Esophagus squamous epithelium (tissue), 5 donors: ENCODE measurements at places on chromosomes 5 and 9. TPM values are rescaled to one million over a fixed set of nuclear protein-coding genes. Genes with fewer than 3 reads are reported as not detected.

DNA sequence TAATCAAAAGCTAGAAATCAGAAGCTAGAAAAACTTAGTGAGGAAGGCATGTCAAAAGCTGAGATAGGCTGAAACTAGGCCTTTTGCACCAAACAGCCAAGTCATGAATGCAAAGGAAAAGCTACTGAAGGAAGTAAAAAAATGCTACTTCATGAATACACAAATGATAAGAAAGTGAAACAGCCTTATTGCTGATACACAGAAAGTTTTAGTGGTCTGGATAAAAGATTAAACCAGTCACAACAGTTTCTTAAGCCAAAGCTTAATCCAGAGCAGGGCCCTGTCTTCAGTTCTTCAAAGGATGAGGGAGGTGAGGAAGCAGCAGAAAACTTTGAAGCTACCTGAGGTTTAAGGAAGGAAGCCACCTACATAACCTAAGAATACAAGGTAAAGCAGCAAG lies 102.5 kb upstream of the SH3GL2 start:
- H3K27me3 ChIP-seq, result no peaks in the 10 kb centered on the region
- no peak overlapping the region for H3K4me3 ChIP-seq
- H3K4me1 ChIP-seq, result no peaks in the 10 kb centered on the region
- DNase-seq, result no peak
- no peaks in the 10 kb centered on the region for H3K36me3 ChIP-seq

GRCh38 chr9:23412458-23412857 lies 413.6 kb downstream of the ELAVL2 start:
- no peak overlapping the region for H3K27ac ChIP-seq
- H3K4me1 ChIP-seq, result no peaks in the 10 kb centered on the region
- no peak overlapping the region for H3K4me3 ChIP-seq
- DNase-seq, result no peak
- no peaks in the 10 kb centered on the region for H3K27me3 ChIP-seq

DNA sequence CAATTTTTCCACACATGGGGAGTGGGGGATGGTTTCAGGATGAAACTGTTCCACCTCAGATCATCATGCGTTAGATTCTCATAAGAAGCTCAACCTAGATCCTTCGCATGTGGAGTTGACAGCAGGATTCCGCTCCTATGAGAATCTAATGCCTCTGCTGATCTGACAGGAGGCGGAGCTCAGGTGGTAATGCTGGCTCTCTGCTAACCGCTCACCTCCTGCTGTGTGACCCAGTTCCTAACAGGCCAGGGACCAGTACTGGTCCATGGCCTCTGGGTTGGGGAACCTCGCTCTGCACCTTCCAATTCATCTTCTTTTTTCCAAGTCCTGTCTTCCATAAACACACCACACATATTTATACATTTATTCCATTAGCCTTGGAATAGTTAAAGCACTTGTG lies 33.0 kb downstream of the POU5F2 start:
- no peaks in the 10 kb centered on the region for H3K4me1 ChIP-seq
- H3K4me3 ChIP-seq, result no peak overlapping the region
- no peaks in the 10 kb centered on the region for H3K27me3 ChIP-seq
- no peak for DNase-seq

Gene RGS7BP
- total RNA-seq, result 0.22 TPM

- peaks cover 21% of the 10 kb centered on the region for H3K4me1 ChIP-seq
- H3K4me3 ChIP-seq, result no peak overlapping the region
- no peaks in the 10 kb centered on the region for H3K36me3 ChIP-seq
- no peak for DNase-seq
- H3K27me3 ChIP-seq, result no peaks in the 10 kb centered on the region
Measured at GRCh38 chr5:149432911-149433401, 53.9 kb upstream of the IL17B start.

Gene PROB1
- total RNA-seq, result 0.95 TPM

GRCh38 chr9:90088434-90088833 lies 483.6 kb downstream of the GADD45G start:
- H3K36me3 ChIP-seq, result no peaks in the 10 kb centered on the region
- H3K27me3 ChIP-seq, result no peaks in the 10 kb centered on the region
- H3K27ac ChIP-seq, result no peak overlapping the region
- H3K4me1 ChIP-seq, result no peaks in the 10 kb centered on the region
- no peak for DNase-seq

Gene ANKRD34B
- not detected for total RNA-seq

- no peaks in the 10 kb centered on the region for H3K27me3 ChIP-seq
- H3K36me3 ChIP-seq, result peaks cover 18% of the 10 kb centered on the region
- DNase-seq, result no peak
- H3K27ac ChIP-seq, result no peak overlapping the region
- no peak overlapping the region for H3K4me3 ChIP-seq
- no peaks in the 10 kb centered on the region for H3K4me1 ChIP-seq
Measured at GRCh38 chr9:98132806-98133631, 14.0 kb upstream of the TRIM14 start.

- H3K4me1 ChIP-seq, result peaks cover 19% of the 10 kb centered on the region
- H3K27me3 ChIP-seq, result no peaks in the 10 kb centered on the region
- no peaks in the 10 kb centered on the region for H3K36me3 ChIP-seq
- no peak for DNase-seq
- H3K27ac ChIP-seq, result peak overlapping the region; percentile 97
- no peak overlapping the region for H3K4me3 ChIP-seq
Measured at GRCh38 chr9:33813712-33814641, 3.0 kb upstream of the UBE2R2 start.

- no peaks in the 10 kb centered on the region for H3K36me3 ChIP-seq
- H3K27me3 ChIP-seq, result no peaks in the 10 kb centered on the region
- no peaks in the 10 kb centered on the region for H3K4me1 ChIP-seq
- H3K27ac ChIP-seq, result peak overlapping the region; percentile 59
Measured at GRCh38 chr9:16794871-16795639, 75.4 kb downstream of the BNC2 start.
